CD4-positive, alpha-beta T cell treated with Interleukin-21 for 1 hour (primary cell): ENCODE measurements at places on chromosomes 4 and X.

DNA sequence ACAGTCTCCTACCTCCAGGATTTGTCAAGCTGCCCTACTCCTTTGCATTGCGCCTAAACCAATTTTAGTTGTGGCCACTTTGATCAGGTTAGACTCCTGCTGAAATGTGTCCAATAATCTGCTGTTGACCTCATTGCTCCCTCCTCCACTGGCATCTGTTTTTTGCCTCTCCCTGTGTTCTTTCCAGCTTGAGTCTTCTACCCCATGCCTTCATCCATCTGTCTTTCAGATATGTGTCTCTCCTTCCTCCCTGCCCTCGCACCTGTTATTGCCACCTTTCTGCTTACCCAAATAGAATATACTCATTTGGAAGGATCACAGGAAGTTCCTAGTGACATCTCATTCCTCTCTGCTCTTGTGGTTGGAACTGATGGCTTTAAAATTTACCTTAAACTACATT lies 366.6 kb upstream of the CLNK start:
- DNase-seq, result no peak

DNA sequence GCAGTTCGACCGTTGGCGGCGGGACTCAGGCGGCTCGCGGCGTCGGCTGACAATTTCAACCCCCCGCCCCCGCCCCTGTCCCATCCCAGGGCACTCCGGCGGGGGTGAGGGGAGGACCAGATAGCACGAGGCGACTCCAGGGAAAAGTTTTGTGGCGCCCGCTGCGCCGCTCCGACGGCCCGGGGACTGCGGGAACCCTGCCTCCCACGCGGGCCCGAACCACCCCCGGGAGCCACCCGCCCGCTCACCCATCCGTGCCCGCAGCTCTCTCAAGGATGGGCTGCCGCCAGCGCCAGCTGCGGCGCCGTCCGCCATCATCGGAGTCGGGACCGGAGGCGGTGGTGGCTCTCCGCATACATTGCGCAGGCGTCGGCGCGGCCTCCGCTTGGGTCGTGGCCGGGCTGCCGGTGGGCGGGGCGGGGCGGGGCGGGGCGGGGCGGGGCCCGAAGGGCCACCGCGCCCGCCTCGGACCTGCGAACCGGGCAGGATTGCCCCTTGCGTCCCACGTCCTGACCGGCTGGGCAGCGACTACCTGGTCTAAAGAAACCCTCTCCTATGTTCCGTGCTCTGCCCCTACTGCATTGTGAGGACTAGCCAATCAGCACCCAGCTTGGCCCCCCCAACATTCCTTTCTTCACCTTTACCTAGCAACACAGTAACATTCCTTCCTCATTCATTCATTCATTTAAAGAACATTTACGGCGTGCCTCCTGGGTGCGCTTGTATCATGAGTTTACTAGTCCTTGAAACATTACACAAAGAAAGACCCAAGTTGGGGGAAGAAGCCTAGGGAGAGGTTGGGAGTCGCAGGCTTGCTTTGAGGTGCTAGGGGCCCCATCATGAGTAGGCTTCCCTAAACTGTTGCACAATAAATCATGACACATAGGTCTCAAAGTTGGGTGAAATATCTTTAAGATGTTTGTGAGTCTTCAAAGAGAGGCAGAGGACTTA lies at the start of gene MAP7D3:
MAP7D3 (minus strand) TSS at position 360 of the 951 bp plus-strand sequence; CDS start at position 318, 42 bp downstream.
- peak; percentile 73 for DNase-seq

DNA sequence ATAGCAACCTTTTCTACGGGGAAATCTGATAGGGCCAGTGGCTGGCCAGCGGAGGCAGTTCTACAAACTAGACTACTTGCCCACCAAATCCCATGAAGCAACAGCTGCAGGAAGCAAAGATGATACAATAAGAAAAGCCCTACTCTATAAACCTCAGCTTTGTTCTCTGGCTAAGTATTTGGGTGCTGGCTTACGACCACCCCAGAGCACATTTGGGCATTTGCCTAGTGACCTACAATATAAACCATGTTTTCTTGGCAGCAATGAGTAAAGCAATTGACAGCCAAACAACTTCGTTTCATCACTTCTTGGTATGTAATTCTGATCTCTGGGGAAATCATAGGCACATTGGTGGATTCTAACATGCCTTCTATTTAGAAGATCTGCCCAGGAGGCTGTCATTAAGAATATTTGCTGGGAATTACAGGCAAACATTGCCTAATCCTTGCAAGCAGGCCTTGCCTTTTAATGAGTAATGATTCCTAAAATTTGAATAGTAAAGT lies 7.5 kb upstream of the LHFPL1 start:
- DNase-seq, result no peak

DNA sequence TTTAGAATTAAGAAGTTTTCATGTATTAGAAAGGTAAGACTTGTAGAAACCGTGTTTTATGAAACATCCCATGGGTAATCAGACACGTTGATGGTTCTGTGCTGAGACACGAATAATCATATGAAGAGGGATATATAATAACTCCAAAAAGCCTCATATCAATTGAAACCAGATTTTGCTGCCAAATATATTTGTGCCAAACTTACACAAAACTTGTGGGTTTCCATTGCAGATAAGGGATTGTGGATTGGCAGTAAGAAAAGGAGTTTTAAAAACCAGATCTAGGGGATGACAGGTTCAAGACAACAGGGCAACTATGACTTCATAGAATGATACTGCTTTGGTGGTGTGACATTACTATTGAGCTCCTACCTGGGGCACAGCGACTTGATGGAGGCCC lies 616.1 kb downstream of the BCOR start:
- DNase-seq, result no peak

DNA sequence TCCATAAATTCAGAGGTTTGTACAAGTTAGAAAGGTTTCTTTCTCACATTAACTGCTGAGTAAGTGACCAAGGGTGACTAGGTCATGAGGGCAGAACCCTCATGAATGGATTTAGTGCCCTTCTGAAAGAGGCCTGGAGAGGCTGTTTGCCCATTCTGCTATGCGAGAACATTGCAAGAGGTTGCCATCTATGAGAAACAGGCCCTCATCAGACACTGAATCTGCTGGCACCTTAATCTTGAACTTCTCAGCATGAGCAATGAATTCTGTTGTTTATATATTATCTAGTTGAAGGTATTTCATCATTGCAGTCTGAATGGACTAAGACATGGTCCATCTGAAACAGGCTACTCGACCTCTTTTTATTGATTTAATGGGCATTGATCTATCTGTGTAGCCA lies 96.2 kb upstream of the GPRIN3 start:
- no peak for DNase-seq

- no peak for DNase-seq
Measured at GRCh38 chr4:111792632-111793031, 352.6 kb upstream of the FAM241A start.

DNA sequence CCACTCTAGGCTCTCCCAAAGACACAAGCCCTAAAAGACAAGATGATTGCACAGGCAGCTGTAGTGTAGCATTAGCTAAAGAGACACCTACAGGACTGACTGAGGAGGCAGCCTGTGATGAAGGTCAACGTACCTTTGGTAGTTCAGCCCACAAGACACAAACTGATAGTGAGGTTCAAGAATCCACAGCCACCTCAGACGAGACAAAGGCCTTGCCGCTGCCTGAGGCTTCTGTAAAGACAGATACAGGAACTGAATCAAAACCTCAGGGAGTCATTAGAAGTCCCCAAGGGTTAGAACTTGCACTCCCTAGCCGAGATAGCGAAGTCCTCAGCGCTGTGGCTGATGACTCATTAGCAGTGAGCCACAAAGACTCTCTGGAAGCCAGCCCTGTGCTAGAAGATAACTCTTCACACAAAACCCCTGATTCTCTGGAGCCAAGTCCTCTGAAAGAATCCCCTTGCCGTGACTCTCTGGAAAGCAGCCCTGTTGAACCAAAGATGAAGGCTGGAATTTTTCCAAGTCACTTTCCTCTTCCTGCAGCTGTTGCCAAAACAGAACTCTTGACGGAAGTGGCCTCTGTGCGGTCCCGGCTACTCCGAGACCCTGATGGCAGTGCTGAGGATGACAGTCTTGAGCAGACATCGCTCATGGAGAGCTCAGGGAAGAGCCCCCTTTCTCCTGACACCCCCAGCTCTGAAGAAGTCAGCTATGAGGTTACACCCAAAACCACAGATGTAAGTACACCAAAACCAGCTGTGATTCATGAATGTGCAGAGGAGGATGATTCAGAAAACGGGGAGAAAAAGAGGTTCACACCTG lies 306.3 kb downstream of the ANK2 start:
- peak; percentile 55 for DNase-seq

- DNase-seq, result no peak
Measured at GRCh38 chr4:95198961-95199360, 349.8 kb downstream of the UNC5C start.

DNA sequence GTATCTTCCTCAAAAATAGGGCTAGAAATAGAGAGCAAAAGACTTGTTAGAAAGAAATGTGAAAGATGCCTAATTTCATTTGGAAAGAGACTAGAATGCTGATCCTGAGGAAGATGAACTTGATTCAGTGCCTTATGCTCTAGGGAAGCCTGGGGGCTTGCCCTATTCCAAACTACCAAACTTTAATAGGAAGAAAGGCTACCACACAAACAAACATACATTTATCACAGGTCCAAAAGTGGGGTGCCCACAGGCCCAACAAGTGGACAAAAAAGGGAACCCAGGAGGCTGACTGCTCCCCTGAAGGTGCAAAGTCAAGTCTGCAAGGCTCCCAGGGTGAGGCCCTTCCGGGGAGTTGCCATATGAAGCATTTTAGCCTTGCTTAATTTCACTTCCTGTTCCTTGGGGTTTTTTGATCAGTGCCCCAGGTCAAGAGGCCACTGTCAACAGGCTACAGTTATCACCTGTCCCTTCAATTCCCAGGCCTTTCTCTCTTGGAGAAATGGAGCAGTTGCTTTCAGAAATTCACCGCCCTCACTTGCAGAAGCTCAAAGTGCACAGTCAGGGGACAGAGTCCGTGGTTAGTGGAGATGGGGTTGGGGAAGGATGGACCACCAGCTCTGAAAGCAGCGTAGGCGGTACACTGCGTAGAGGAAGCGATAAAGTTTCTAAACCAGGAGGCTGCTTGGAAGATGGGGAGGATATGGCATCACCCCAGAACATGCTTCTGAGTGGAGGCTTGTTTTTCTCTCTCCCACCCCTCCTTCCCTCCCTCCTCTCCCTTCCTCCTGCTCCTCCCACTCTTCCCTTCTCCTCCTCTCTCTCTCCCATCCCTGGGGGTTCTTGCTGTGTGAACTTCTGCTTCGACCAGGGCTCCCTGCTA lies 36.4 kb downstream of the TMEM154 start:
- peak; percentile 35 for DNase-seq

- DNase-seq, result no peak
Measured at GRCh38 chr4:15233264-15233597, 194.6 kb upstream of the C1QTNF7 start.

- DNase-seq, result peak; percentile 18
Measured at GRCh38 chr4:110622841-110623717, at the start of gene PITX2. Gene PITX2, minus strand, starts transcription at chr4:110623077. Its CDS starts 617 bp downstream, at chr4:110622460.

DNA sequence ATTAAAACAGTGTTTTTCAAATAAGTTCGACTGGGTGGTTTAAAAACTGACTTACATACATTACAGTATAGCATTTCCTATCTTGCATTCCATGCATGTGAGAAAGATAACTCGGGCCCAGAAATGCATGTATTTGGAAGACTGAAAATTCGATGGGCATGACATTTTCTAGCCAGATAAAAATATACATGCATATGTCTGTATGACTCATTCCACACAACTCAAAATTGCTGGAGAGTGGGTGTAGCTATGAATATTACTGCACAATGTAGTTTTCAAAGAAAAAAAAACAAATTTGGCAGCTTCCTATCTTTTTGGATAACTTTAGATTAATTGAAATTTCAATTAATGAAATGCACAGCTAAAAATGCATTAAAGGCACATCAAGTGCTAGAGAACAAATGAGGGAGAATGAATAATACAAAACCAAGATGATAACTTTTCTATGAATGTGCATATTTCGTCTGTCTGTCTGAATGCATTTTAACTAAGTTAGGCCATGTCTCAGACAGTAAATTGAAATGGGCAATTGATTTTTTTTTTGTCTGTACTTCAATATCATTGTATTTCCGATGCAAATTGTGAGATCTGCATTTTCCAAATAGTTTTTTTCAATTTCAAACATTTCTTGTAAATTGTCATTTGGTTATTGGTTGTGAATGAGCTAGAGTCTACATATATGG lies 54.5 kb upstream of the GABRA2 start:
- DNase-seq, result no peak

DNA sequence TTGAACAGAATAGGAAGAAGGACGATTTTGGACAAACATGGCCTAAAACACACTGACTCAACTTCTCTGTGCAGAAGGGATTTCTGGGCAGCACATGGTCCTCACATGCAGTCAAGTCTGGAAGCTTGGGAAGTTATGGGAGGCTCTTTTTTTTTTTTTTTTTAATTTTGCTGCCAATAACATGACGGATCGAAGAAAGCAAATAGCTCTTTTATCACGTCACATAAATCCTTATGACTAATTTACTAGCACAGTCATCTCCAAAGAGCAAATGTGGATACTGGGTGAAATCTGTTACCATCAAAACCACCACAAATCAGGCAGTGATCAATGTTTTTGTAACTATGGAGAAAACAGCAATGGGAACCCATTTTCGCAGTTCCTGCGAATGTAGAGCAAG lies 193.3 kb upstream of the FAM9B start:
- no peak for DNase-seq

DNA sequence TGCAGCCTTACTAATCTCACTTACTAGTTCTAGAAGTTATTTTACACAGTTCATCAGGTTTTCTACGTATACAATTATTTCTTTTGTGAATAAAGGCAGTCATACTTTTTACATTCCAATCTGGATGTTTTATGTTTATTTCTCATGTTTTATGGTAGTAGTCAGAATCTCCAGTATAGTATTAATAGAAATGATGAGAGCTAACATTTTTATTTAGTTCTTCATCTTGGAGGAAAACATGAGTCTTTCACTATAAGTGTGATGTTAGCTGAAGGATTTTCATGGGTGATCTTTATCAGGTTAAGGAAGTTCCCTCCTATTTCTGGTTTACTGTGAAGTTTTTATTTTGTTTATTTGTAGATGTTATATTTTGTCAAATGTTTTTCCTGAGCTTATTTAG lies 256.1 kb upstream of the GIMD1 start:
- no peak for DNase-seq

DNA sequence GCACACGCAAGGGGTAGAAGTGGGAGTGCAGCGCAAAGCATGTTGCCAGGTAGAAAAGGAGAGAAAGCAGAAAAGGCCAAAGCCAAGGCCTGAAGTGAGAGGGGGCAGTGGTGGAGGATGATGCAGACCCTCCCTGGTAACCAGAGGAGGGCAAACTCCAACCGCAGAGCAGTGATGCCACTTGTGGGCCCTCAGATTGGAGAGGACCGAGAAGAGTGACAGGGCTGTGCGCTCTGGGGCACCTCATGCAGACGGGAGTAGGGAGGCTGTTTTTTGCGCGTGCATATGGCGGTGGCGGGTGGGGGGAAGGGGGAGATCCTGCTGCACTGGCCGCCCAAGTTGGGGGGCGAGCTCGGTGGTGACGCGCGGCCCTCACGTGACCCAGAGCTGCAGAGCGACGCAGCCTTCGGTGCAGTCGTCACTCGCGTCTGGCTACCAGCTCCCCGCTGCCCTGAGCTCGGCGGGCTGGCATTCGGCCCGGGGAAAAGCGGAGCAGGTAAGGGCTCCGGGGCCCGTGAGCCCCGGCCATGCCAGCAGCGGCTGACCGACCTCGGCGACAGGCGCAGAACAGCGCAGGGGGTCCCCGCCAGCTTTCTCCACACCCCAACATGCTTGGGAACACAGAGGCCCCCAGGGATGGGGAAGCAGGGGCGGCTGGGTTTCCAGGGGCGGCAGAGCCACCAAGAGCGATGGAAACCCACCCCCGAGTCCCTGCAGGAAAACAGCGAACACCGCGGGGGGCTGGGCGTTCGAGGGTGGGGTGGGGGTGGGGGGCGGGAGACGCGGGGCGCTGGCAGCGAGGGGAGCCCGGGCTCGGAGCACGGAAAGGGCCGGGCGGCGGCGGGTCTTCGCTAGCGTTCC lies at the start of gene BEX3:
BEX3 (plus strand) TSS at position 421 of the 861 bp plus-strand sequence. CDS start 984 bp downstream, outside the sequence.
- DNase-seq, result peak; percentile 20
